Tibial nerve (tissue), 4 donors: ENCODE measurements at places on chromosomes 1 and 21.

GRCh38 chr1:71014178-71014579 is 33.4 kb downstream of the PTGER3 start:
- no peak for DNase-seq

- no peak for DNase-seq
Observed at GRCh38 chr1:40221977-40222772, 25.6 kb upstream of the TMCO2 start.

GRCh38 chr1:245880754-245881403 is 626.2 kb downstream of the SMYD3 start:
- DNase-seq: no peak

- DNase-seq: no peak
Observed at GRCh38 chr1:221663321-221663720, 78.6 kb downstream of the DUSP10 start.

- no peak for DNase-seq
Observed at GRCh38 chr1:203026666-203027663, 674 bp downstream of the PPFIA4 start.

GRCh38 chr1:1883092-1883873 is 7.6 kb downstream of the GNB1 start:
- no peak for DNase-seq

GRCh38 chr1:201248721-201249559 is 34.4 kb upstream of the PKP1 start:
- DNase-seq: no peak

DNA sequence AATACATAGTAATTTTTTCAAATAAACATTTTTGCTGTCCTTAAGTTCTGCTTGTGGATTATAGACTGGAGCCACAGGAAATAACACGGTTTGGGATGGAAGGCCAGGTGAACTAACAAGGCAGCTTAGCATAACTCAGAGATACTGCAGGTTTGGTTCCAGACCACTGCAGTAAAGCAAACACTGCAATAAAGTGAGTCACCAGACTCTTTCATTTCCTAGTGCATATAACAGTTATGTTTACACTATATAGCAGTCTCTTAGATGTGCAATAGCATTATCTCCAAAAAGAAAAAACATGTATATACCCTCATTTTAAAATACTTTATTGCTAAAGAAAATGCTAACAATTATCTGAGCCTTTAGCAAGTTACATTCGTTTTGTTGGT is 22.0 kb downstream of the LRRC42 start:
- no peak for DNase-seq

- DNase-seq: peak; percentile 26
Observed at GRCh38 chr1:228837817-228838716, 102.8 kb downstream of the RHOU start.

- DNase-seq: no peak
Observed at GRCh38 chr1:211535346-211535745, 43.4 kb upstream of the RD3 start.

GRCh38 chr1:86419277-86419903 is 4.6 kb upstream of the CLCA2 start:
- DNase-seq: peak; percentile 33

- no peak for DNase-seq
Observed at GRCh38 chr1:177466286-177466685, 295.5 kb downstream of the BRINP2 start.

- DNase-seq: no peak
Observed at GRCh38 chr1:212203630-212204029, 81.6 kb upstream of the PPP2R5A start.

DNA sequence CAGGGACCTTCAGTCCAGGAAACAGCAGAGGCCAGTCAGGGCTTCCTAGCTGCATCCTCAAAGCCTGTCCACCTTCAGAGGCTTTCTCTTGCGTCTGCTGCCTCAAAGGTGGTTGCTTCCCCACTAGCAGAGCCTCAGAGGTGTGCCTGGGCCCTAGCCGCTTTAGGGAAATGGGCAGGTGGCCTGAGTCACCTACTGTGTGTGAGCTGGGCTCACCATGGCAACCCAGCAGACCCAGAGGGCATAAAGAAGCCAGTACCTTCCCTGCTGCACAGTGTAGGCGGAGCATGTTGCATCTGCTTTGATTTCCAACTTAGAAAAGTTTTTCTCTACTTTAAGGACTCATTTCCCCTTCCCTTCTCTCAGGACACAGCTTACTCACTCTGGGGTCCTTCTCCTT is 12.5 kb downstream of the SLC9A1 start:
- no peak for DNase-seq

- no peak for DNase-seq
Observed at GRCh38 chr1:1754051-1754815, 24.0 kb downstream of the NADK start.

- DNase-seq: no peak
Observed at GRCh38 chr1:23441446-23442148, 17.0 kb upstream of the TCEA3 start.

- peak; percentile 74 for DNase-seq
Observed at GRCh38 chr1:167442142-167442848, 76.0 kb downstream of the CD247 start.

GRCh38 chr1:162696286-162696862 is 64.1 kb downstream of the DDR2 start:
- DNase-seq: peak; percentile 64

GRCh38 chr1:118894836-118895235 is 93.3 kb downstream of the TBX15 start:
- DNase-seq: no peak

- DNase-seq: no peak
Observed at GRCh38 chr1:221435504-221435904, 306.4 kb downstream of the DUSP10 start.

DNA sequence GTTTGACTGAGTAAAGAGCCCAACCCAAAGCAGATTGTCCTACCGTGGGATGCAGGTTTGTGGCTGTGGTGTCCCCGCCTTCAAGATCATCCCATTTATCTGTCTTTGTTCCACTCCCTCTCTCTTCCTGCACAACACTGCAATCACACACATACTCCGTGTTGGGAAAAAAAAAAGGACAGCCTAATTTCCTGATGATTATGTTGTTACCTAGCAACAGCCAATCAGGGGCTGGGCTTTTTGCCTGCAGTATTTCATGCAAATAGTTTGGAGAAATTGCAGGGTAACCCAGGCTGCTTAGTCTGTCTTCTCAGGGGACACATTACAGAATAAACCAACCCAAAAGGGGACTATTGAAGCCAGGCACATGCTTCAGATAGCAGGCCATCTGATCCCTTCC is 38.3 kb downstream of the PHC2 start:
- DNase-seq: no peak

GRCh38 chr1:213327017-213327667 is 276.1 kb downstream of the RPS6KC1 start:
- DNase-seq: peak; percentile 23

GRCh38 chr1:164433141-164433817 is 125.7 kb upstream of the PBX1 start:
- DNase-seq: no peak

GRCh38 chr1:53371121-53371666 is 43.3 kb upstream of the LRP8 start:
- no peak for DNase-seq

- no peak for DNase-seq
Observed at GRCh38 chr1:233336554-233337456, 9.3 kb downstream of the MAP3K21 start.

DNA sequence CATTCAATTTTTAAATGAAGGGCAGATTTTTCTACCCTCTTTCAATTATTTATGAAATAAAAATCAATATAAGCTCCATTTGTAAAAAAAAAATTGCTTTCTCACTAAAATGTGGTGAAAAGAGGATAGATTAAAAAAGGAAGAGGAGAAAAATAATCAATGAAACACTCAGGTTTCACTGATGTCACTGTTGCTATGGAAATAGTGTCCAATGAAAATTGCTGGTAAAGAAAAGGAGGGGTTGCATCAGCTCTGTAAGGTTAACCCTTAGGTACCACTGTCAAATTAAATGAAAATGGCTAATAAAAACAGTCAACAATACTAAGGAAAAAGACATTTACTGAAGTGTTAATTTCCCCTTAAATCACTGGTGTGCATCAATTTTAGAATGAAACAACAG is 91.6 kb upstream of the TTC39A start:
- DNase-seq: no peak

DNA sequence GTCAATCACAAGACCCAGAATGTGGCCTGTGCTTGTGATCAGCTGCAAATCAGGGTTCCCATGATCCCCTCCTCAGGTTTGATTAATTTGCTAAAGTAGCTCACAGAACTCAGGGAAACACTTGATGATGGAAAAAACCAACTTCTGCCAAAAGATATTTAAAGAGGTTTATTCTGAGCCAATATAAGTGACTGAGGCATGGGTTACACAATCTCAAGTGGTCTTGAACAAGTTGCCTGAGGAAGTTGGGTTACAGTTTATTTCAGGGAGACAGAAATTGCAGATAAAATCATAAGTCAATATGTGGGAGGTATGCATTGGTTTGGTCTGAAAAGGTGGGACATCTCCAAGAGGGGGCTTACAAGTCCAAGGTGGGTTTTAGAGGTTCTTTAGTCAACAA is 243.1 kb downstream of the S1PR1 start:
- no peak for DNase-seq

GRCh38 chr21:46634966-46635323 is 529 bp upstream of the PRMT2 start:
- peak; percentile 41 for DNase-seq

GRCh38 chr1:94072840-94073522 is 48.0 kb downstream of the ABCA4 start:
- DNase-seq: no peak

- no peak for DNase-seq
Observed at GRCh38 chr1:231363624-231364023, 25.5 kb downstream of the SPRTN start.

DNA sequence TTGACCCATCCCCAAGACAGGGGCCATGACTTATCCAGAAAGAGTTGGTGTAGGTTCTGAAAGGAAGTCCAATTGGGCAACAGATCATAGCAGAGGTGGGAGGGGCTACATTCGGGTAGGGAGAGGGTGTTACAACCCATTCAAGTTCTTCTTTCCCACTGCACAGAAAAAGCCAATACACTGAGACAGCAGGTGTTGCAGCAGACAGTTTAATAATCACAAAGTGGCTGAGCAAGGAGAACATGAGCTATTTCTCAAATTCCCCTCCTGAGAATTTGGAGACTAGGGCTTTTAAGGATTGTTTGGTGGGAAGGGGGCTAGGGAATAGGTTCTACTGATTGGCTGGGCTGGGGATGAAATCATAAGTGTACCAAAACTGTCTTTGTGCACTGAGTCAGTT is 328.4 kb upstream of the POU3F1 start:
- no peak for DNase-seq

- DNase-seq: no peak
Observed at GRCh38 chr21:25965951-25966707, 204.4 kb downstream of the APP start.

- no peak for DNase-seq
Observed at GRCh38 chr1:207034208-207034607, 1.7 kb upstream of the C1orf116 start.

DNA sequence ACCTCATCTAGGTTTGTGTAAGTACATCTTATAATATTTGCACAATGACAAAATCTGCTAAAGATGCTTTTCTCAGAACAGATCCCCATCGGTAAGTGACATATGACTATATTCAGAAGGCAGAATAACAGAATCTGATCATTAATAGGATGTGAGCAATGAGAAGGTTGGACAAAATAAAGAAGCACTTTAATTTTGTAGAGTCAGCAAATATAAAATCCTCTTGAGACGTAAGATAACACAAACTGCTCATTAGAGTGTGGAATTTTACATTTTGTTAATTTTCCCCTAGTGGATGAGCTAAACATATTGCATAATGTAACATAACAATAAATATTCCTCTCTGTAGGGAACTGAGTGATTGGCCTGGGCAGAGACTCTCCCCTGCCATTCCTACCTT is 658.4 kb upstream of the ZP4 start:
- no peak for DNase-seq

DNA sequence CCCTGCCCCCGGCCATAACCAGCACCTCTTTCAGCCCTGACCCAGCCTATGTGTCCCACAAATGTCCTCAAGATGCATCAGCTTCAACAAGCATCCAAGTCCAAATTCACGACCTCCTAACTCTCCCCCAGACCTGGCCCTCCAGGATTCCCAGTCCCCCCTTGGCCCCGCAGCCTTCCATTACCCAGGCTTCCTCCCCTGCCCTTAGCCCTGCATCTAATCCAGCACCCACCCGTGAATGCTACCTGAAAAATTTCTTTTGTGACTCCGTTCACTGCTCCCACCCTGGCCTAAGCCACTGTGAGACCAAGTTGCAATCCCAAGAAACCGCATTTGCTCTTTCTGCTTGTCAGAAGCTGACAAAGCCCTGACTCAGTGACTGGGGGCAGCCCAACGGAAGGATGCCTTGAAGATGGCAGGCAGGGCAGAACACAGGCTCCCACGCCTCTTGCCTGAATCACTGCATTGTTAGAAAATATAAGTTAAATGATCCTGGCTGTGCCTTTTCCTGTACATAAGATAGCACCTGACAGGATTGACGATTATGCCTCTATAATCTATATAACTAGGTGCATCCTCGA is 939 bp upstream of the MFAP2 start:
- DNase-seq: no peak

- DNase-seq: no peak
Observed at GRCh38 chr1:166695115-166695514, 144.2 kb upstream of the POGK start.

GRCh38 chr1:51264451-51264850 is 28.4 kb downstream of the RNF11 start:
- DNase-seq: no peak

- DNase-seq: peak; percentile 9
Observed at GRCh38 chr21:43208561-43209332, 39.9 kb downstream of the CRYAA start.

DNA sequence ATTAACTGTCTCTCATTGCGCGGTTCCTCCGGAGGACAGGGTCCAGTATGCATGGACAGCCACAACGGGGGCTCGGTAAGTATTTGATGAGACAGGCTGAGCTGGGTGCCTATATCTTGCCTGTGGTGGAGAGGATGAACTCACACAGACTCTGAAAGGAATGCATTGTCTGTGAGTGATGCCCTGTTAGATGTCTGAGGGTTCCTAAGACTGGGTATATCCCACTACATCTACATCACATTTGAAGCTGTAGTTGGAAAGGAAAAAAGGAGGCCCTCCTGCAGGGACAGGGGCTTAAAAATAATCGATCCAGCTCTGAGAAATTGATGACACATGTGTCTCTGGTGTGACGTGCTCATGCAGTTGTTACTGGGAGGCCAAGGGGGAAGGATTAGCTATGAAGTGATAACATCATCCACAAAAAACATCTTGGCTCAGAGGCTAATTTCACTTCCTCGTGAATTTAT is 1.9 kb downstream of the ADARB1 start:
- no peak for DNase-seq
